ENCODE measurements at places on chromosomes 16 and 17. TPM values are rescaled to one million over a fixed set of nuclear protein-coding genes. Genes with fewer than 3 reads are reported as not detected.

TSNAXIP1 gene
- total RNA-seq, result 1.3 TPM

IRX3 gene
- total RNA-seq, result under 0.01 TPM

WNT9B gene
- not detected for total RNA-seq

C17orf107 gene
- 1.9 TPM for total RNA-seq

GPS2 gene
- total RNA-seq, result 47.6 TPM

HSPB9 gene
- total RNA-seq, result not detected

SOST gene
- total RNA-seq, result not detected

CA4 gene
- not detected for total RNA-seq

IFI35 gene
- total RNA-seq, result 43.1 TPM

FBXW10B gene
- total RNA-seq, result 0.15 TPM
